WTC11 (cell line): ENCODE measurements at places on chromosomes 11 and 22.

- no peak for DNase-seq
Observed at GRCh38 chr22:25696763-25697162, 45.2 kb upstream of the MYO18B start.

DNA sequence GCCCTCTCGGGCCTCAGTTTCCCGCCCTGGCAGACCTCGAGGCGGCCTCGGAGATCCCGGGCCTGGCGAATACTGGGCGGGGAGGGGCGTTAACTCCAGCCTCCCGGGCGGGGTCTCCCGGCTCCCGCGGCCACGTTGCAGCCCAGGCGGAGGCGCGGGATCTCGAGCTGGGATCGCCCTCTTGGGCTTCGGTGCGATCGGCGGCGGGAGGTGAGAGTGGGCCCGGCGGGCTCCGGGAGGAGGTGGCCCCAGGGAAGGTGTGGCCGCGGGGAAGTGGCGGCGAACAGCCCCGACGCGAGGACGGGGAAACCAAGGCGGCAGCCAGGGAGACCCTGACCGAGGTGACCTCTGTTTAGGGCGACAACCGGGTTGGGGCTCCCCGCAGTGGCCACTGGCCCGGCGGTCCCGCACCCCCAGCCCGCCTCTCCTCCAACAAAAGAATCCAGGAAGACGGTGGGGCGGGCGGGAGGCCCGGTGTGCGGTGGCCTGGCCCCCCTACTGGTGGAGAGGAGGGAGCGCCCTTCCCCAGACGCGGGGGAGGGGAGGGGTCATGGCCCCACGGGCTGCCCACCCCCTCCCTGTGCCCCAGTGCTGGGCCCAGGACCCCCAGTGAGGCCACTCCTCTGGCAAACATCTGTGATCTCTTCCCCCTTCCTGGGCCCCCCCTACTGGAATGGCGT is at the start of gene PHETA2:
TSS of gene PHETA2 (plus strand) at position 117 of the 680 bp plus-strand sequence. CDS start 3,046 bp downstream, outside the sequence.
- DNase-seq: peak; percentile 51

DNA sequence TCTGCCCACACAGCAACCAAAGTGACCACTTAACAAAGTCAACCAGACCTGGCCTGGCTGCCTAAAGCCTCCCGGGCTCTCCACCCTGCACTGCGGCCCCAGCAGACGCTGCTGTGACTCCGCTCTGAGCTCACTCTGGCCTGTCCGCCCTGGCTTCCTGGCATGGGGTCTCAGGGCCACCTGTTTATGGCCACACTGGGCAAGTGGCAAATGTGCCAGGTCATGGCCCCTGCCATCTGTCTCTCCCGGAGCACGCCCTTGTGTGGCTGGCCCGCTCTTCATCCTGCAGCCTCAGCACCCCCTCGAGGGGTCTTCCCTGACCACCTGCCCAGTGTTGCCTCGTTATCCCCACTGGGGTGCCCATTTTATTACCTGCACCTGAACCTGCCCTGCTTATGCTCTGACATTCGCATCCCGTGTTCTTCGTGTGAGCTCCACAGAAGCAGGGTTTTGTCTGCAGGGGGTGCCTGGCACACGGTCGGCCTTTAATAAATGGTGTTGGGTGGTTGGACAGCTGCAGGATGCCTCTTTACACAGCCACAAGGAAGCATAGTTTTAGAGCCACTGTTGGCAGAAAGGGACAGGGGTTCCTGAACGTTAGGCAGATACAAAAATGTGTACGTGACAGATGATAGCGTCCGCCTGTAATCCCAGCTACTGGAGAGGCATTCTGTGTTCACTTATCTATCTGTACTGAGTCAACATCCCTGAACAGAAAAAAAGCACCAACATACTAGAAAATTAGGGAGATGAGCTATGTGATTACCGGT is 785.6 kb downstream of the TBC1D22A start:
- DNase-seq: no peak

DNA sequence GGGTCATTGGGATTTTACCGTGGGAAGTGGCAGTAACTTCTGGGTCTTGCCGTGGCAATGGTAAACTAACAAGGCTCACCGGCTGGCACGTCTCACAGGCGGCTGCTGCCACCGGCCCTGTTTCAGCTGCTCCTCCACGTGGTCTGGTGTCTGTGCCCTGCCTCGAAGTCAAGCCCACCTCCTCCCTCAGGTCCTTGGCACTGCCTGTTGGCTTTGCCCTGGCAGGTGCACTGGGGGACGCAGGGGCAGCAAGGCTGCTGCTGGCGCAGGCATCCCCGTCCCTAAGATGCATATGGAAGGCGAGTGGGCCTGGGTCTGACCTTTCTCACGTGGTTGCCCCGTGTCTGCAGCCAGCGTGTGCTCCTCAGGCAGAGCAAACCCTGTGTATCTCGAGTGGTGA is 783.6 kb downstream of the BRD1 start:
- no peak for DNase-seq

DNA sequence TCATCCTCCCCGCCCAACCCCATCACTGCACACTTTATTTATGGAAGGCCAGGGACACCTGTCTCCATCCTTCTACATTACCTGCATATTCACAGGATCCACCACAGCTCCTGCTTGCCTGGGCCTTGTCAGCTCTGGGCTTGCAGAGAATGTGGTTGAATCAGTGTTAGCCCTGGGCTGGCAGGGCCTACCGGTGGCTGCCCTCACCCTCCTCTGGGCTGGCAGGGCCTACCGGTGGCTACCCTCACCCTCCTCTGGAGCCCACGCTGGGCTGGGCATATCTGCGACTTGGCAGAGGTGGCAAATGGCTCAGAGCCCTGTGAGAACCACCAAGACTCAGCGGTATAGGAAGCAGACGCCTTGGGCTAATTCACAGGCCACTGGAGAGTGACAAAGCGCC is 300.9 kb downstream of the NTM start:
- no peak for DNase-seq

DNA sequence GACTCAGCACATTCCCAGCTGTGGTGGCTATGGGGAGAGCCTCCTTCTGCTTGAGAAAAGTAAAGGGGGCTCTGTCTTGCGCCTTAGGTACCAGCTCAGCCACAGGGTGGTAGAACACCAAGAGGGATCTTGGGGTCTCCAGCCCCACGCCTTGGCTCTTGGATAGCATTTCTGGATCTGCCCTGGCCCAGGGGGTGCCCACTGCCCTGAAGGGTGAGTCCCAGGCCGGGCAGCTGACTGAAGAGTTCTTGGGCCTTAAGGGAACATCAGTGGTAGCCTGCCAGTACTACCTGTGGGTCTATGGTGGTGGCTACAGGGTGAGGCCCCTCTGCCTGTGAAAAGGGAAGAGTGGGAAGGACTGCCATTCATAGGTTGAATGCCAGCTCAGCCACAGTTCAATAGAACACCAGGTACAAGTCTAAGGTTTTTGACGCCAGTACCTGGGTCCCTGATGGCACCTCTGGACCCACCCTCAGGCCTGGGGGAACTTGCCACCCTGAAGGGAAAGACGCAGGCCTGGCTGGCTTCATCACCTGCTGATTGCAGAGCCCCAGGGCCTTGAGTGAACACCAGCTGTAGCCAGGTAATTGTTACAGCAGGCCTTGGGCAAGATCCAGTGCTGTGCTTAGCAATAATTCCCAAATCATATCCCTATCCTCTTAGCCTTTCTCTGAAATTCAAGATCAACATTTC is 3.9 kb downstream of the CWF19L2 start:
- no peak for DNase-seq

GRCh38 chr11:96084610-96085318 is 160.9 kb upstream of the MTMR2 start:
- no peak for DNase-seq

- DNase-seq: peak; percentile 74
Observed at GRCh38 chr11:5380740-5381342, 2.8 kb upstream of the OR51M1 start.

GRCh38 chr11:133214646-133215045 is 317.7 kb downstream of the OPCML start:
- no peak for DNase-seq

GRCh38 chr11:60717956-60718355 is 6.6 kb upstream of the MS4A18 start:
- DNase-seq: no peak

DNA sequence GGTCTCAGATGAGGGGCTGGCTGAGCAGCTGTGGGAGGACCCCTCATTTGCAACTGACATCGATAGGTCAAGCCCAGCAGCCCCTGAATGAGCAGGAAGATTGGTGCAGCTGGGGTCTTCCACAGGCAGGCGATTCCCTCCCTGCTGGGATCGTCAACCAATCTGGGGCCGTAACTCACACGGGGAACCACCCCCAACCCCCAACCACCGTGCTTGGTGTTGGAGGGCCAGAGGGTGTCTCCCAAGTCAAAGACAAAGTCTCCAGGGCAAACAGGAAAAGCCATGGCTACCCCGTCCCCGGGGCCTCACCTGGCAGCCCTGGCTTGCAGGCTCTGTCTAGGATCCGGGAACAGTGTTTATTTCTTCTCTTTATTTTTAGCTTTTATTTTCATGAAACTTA is 26.9 kb upstream of the SCUBE1 start:
- DNase-seq: peak; percentile 62

- DNase-seq: no peak
Observed at GRCh38 chr22:26974914-26975803, 317.8 kb downstream of the MIAT start.

GRCh38 chr22:19536564-19536963 is 12.4 kb upstream of the CLDN5 start:
- no peak for DNase-seq

DNA sequence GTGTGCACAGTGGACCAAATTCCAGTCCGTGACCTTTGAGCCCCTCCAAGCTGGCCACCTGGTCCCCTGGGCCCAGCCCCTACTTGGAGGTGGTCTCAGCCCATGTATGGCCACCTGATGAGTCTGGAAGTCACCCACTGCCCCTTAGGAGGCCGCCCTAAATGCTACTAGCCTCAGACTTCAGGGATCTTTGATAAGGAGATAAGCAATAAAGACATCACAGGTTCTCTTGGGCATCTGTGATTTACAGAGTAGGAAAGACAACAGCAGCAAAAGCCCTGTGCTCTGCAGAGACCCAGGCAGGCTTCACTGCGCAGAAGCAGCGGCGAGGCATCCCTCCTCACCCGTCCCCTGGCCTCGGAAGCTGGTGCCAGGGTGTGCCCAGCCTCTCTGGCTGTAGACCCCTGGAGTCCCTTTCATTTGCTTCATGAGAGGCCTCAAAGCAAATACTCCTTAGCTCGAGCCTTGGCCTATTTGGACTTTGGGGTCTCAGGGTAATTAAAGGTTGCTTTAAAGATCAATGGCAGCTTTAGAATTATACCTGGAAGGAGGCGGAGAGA is 360.1 kb downstream of the TBC1D22A start:
- DNase-seq: no peak

DNA sequence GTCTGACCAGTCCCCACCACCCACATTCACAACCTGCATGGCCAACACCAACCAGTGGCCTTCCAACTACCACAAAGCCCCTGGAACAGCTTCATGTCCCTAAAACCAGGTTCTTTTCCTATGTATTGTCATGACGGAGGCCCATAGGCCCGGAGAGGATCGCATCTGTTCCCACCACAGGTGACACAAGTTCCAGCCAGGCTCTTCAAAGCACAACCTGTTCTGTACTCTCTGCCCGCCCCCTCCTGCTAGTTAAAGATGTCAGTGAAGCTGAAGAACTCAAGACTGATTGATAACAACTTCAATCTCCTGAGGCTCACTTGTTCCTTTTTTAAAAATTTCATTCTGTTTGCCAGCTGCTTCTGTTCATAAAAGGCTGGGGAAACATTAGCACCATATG is 121.1 kb upstream of the GUCY1A2 start:
- DNase-seq: no peak

DNA sequence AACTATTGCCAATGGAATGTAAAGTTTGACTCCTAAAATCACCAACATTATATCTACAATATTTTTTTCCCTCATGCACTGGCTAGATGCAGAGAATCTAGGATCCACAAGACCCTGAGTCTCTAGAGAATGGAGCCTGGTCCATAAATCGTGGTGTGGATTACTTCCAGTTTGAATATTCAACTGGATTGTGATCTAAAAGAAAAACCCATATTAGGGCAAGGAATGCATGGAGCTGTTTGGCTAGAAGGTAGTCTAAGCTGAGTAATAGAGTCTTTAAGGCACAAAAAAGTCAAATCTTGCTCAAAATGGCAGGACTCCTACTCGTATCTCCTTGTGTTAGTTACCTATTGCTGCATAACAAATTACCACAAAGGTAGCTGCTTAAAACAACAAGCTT is 9.4 kb upstream of the MS4A5 start:
- DNase-seq: no peak

DNA sequence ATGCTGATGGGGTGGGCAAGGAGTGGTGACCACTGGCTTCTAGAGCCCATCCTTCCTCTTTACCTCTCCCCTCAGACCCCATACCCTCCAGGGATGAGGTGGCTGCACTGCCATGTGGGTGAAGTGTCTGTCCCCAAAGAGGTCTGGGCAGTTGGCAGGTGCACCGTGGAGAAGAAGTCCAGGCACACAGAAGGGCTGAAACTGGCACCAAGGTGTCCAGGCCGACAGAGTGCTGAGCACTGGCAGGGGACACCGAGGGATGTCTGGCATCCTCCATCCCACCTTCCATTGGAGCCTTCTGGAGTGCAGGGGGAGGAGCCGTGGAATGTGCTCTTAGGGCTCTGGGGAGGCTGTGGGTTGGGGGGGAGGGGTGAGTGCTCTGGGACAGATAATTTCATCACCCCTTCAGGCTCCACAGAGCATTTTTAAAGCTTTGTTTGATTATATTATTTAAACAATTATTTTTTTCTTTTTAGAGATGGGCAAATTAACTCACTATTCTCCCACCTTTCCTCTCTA is 37.9 kb downstream of the PKNOX2 start:
- no peak for DNase-seq

DNA sequence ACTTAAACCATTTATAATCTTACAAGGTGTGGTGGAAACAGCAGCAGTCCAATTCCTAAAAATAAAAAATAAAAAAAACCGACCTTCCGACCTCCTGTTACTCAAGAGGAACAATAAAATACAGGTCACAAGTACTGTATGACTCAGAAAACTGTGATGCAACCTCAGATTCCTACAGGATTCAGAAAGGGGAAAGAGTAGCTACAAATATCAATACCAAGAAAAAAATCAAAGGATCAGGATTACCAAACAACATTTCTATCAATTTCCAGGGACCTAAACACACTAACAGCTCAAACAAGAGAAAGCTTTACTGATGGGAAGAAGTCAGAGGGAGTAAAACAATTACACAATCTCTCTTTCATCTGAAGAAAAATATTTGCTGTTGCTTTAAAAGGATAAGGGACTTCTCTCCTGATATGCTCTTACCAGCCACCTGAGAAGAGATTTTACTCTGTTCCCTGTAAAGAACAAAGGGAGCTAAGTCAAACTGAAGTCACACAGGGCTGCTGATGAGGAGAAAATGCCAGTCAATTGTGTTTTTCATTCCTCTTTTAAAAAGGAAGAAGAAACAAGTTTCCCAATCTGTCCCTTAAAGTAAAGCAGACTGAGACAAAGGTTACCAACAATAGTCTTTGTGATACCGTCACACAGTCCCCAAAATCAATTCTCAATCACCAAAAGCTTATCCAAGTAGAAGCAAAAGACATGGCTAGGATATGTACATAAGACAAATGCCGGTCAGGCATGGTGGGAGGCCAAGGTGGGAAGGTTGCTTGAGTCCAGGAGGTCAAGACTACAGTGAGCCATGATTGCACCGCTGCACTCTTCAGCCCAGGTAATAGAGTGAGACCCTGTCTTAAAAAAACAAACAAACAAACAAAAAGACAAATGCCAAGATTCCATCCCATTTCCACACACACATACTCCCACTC is 39.3 kb downstream of the AMBRA1 start:
- DNase-seq: no peak

GRCh38 chr11:134443246-134443645 is 31.2 kb upstream of the B3GAT1 start:
- DNase-seq: no peak

GRCh38 chr11:57325735-57326048 is 940 bp upstream of the TNKS1BP1 start:
- no peak for DNase-seq
